ENCODE measurements at places on chromosomes 4 and X.

DNA sequence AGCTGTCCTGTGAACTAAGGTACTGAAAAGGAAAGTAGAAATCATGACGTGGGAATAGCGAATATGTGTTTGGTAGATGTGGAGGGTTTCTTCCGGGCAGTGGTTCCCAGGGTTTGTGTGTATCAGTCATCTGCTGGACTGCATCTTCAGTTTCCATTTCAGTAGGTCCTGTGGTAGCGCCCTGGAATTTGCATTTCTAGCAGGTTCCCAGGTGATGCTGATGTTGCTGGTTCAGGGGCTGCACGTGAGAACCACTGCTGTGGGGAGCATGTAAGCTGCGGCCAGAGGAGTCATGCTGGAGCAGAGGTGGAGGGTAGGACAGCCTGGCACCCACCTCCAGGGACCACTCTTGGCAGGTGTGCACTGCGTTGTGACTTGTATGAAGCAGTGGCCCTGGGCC lies 47.1 kb downstream of the ARHGAP10 start:
- peaks cover 14% of the 10 kb centered on the region for H3K27me3 ChIP-seq
- DNase-seq = no peak
- no peaks in the 10 kb centered on the region for H3K36me3 ChIP-seq
- H3K4me1 ChIP-seq = peaks cover 11% of the 10 kb centered on the region
- no peak overlapping the region for H3K4me3 ChIP-seq

DNA sequence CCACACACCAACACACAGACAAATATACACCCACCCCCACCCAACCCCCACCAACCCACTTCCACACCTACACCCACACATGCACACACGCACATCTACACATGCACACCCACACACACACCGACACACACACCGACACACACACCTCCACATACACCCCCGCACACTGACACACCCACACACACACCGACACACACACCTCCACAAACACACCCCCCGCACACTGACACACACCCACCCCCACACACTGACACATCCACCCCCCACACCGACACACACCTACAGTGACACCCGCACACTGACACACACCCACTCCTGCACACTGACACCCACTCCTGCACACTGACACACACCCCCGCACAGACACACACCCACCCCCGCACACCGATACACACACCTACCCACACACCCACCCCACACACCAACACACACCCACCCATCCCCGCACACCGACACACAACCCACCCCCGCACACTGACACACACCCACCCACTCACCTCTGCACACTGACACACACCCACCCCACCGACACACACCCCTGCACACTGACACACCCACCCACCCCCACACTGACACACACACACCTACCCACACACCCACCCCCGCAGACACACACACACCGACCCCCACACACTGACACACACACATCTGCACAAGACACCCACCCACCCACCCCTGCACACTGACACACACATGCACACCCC lies 31.1 kb downstream of the FGFRL1 start:
- no peak overlapping the region for H3K4me3 ChIP-seq
- DNase-seq = no peak
- H3K27ac ChIP-seq = no peak overlapping the region
- H3K36me3 ChIP-seq = no peaks in the 10 kb centered on the region
- peaks cover 18% of the 10 kb centered on the region for H3K27me3 ChIP-seq
- H3K4me1 ChIP-seq = peaks cover 2% of the 10 kb centered on the region

- no peak for DNase-seq
- no peaks in the 10 kb centered on the region for H3K27me3 ChIP-seq
- H3K4me3 ChIP-seq = no peak overlapping the region
- H3K36me3 ChIP-seq = no peaks in the 10 kb centered on the region
These were observed 610.6 kb upstream of the DIPK2B start for GRCh38 chrX:45811326-45811725.

DNA sequence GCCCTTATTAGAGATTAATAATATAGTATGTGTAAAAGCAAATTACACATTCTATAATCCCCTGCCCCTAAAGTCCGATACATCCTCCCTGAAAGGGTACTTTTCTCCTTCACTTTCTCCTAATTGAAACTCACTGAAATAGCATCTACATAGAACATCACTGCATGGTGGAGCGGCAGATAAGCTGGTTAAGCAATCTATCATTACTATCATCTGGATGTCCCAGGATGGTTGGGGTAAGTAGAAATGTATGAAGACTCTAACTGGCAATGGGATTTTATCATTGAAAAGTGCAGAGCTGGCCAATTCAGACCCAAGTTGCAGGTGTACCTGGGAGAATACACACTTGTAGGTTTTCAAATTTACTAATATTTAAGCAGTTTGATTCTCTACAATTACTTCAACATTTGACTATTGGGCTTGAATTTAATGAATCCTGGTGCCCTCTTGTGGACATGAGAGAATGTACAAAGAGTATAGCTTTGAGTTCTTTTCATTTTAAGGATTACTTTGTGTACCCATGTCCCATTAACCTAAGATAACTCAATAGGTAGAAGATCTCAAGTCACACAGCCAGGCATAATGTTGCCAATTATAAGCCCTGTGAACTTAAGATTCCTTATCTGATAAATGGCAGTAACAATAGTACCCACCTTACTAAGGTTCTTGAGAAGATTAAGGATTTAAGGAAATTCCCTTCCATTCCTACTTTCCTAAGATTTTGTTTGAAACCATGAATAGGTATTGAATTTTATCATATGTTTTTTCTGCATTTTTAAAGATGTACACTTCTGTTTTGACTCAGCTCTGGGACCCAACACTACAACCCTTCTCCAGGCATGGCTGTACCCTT lies 69.8 kb downstream of the SHROOM3 start:
- no peak overlapping the region for H3K27ac ChIP-seq
- no peaks in the 10 kb centered on the region for H3K4me1 ChIP-seq
- peaks cover 2% of the 10 kb centered on the region for H3K27me3 ChIP-seq
- H3K36me3 ChIP-seq = no peaks in the 10 kb centered on the region
- H3K4me3 ChIP-seq = no peak overlapping the region
- DNase-seq = no peak

GRCh38 chr4:171896426-171896825 lies 83.2 kb downstream of the GALNTL6 start:
- H3K27me3 ChIP-seq = no peaks in the 10 kb centered on the region
- H3K4me3 ChIP-seq = no peak overlapping the region
- no peak for DNase-seq
- no peaks in the 10 kb centered on the region for H3K4me1 ChIP-seq

DNA sequence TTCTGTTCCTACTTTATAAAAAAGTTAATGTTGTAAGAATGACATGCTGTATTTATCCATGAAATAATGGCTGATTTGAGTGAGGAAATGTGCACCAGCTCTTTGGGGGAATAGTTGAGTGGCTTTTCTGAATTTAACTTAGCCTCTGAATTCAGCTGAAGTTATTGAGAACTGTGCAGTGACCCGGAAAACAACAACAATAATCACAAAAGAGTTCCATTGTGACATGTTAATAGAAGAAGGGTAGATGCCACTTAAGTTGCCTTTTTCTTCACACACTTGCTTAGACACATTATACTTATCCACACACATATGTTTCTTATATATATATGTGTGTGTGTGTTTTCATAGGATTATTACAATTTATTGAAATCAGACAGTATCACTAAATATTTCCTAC lies 301.2 kb downstream of the BMPR1B start:
- H3K36me3 ChIP-seq = no peaks in the 10 kb centered on the region
- DNase-seq = no peak
